ENCODE measurements at places on chromosomes 6 and 20.

GRCh38 chr20:24825591-24825990 is 123.5 kb upstream of the CST7 start:
- no peak for DNase-seq

- no peak for DNase-seq
These were observed 178.4 kb upstream of the SUPT3H start for GRCh38 chr6:45555981-45556771.

- no peak for DNase-seq
These were observed 11.9 kb upstream of the SIRPD start for GRCh38 chr20:1569415-1569881.

GRCh38 chr6:100096341-100096740 is 102.3 kb upstream of the MCHR2 start:
- no peak for DNase-seq

- DNase-seq, result no peak
These were observed 35.7 kb upstream of the ARID1B start for GRCh38 chr6:156741287-156742073.
